ENCODE measurements at places on chromosomes 4 and X.
A peak's percentile ranks its signal among the peaks of the same experiment; 100 is the strongest.

- DNase-seq = no peak
Measured at GRCh38 chr4:102400898-102401297, 55.6 kb upstream of the SLC39A8 start.

GRCh38 chrX:139932073-139932900 is 566 bp downstream of the ATP11C start:
- DNase-seq = peak; percentile 82

GRCh38 chrX:153885208-153885787 is 675 bp downstream of the L1CAM start:
- DNase-seq = no peak

DNA sequence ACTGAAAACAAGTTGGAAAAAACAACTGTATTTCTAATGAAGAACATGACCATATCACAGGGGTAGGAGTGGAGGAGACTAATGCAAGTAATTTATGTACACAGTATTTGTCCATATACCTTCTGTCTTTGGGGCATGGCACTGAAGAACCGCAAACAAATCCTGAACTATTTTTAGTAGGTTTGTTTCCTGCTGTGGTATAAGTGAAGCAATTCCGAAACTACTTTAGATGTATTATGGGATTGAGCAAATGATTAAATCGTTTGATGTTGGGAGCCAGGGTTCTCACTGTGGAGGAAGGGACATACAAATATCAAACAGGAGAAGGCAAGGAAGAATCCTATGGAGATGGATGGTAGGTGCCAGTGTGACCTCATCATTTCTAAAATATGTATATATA is 18.9 kb upstream of the SH3KBP1 start:
- no peak for DNase-seq

GRCh38 chr4:187612301-187612700 is 383.3 kb upstream of the ZFP42 start:
- no peak for DNase-seq

- no peak for DNase-seq
Measured at GRCh38 chr4:85701861-85702321, 226.9 kb downstream of the ARHGAP24 start.

DNA sequence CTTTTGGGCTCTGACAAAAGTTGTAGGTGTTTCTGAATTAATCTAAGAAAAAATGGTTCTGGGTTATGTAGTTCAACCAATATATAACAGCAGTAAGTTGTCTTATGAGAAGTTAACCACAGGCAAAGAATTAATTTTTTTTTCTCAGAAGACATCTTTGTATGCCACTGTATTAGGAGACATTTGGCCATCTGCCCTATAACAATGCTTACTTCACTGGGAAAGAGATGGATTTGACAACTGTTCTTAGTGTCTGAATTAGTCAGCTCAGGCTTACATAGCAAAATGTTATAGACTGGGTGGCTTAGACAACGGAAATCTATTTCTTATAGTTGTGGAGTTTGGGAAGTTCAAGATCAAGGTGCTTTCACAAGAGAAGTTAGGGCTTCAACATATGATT is 508.1 kb downstream of the STIM2 start:
- no peak for DNase-seq

GRCh38 chr4:120844528-120844921 is 78.0 kb downstream of the PRDM5 start:
- DNase-seq = no peak

DNA sequence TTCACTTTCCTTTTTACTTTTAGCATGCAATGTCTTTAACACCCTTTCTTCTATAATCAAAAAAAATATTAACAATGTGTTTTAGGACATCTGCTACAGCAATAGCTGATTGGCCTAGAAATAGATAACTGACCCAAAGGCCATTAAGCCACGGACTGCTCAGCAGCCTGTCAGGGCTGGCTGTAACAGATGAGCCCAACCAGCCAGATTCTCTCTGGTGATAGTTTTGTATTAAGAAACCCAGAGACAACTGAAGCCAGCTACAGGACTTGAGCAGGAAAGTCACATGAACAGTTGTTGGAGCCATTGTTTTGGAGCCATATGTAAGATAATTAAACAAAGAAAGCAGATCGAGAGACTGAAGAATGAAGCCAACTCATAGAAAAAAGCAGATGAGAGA is 80.3 kb downstream of the DDIT4L start:
- DNase-seq = no peak

DNA sequence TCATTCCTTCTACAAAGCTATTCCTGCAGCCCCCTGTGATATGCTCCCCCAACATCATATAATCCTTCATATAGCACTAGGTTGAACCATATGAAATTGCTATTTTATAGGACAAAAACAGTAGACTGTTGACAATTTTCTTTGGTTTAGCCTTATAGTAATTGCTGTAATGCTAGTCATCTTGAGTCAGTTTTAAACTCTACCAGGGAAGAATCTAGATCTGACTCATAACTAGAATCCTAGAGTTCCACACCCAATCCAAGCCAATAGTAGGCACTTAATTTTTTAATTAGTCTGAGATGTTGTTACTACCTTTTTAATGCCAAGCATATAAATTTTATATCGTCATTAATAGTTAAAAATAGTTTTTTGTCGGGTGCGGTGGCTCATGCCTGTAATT is 136.8 kb downstream of the CHRNA9 start:
- DNase-seq = no peak

DNA sequence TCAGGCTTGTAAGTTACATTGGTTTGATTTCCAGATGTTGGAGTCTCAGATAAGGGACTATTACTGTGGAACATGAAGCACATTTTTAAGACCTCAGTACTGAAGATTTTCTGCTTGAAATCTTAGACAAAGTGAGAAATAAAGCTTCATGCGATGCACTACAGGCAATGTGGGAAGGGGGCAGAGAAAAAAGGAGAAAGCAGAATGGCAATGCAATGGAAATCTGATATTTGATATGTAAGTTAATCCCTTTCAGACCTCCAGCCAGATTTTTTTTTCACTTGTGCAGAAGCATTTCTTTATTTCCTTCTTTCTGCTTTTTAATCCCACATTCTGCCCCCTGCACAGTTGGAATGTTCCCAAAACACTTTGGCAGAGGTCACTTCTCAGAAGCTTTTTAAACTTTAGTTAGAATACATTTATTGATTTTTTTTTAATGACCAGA is 174.3 kb downstream of the ADGRL3 start:
- DNase-seq = no peak

- no peak for DNase-seq
Measured at GRCh38 chrX:16633754-16634153, 16.2 kb upstream of the S100G start.

- DNase-seq = no peak
Measured at GRCh38 chrX:108165383-108166111, 74.0 kb downstream of the ATG4A start.

GRCh38 chr4:58111818-58112217 is 1001.6 kb upstream of the IGFBP7 start:
- DNase-seq = no peak

- DNase-seq = no peak
Measured at GRCh38 chr4:26183017-26183416, 137.8 kb upstream of the RBPJ start.

DNA sequence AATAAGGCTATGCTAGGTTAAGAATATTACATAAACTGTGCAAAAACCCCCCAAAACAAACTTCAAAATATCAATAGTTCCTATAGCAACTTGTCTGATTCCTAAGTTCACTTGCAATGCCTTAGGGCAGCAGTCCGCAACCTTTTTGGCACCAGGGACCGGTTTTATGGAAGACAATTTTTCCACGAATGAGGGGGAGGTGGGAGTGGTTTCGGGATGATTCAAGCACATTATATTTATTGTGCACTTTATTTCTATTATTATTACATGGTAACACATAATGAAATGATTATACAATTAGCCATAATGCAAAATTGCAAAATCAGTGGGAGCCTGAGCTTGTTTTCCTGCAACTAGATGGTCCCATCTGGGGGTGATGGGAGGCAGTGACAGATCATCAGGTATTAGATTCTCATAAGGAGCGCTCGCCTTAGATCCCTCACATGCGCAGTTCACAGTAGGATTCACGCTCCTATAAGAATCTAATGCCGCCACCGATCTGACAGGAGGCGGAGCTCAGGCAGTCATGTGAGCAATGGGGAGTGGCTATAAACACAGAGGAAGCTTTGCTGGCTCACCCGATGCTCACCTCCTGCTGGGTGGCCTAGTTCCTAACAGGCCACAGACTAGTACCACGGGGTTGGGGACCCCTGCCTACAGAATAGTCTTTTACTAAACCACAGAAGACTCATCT is 39.7 kb downstream of the ACOX3 start:
- no peak for DNase-seq

All from activated CD8-positive, alpha-beta memory T cell treated with anti-CD3 and anti-CD28 coated beads for 24 hours (primary cell).